ENCODE measurements at places on chromosomes 13 and 19. TPM values are rescaled to one million over a fixed set of nuclear protein-coding genes. Genes with fewer than 3 reads are reported as not detected.
A peak's percentile ranks its signal among the peaks of the same experiment; 100 is the strongest.

The C3 gene
- 2.0 TPM for total RNA-seq

The LMTK3 gene
- 1.9 TPM for total RNA-seq

The ZNF560 gene
- total RNA-seq, result not detected

The SPIB gene
- total RNA-seq, result 211 TPM

The ZNF544 gene
- 75.2 TPM for total RNA-seq

The IGLON5 gene
- not detected for total RNA-seq

The SIN3B gene
- total RNA-seq, result 131 TPM

The SYDE1 gene
- not detected for total RNA-seq

The ANGPTL8 gene
- total RNA-seq, result not detected

The ACP5 gene
- total RNA-seq, result 151 TPM

DNA sequence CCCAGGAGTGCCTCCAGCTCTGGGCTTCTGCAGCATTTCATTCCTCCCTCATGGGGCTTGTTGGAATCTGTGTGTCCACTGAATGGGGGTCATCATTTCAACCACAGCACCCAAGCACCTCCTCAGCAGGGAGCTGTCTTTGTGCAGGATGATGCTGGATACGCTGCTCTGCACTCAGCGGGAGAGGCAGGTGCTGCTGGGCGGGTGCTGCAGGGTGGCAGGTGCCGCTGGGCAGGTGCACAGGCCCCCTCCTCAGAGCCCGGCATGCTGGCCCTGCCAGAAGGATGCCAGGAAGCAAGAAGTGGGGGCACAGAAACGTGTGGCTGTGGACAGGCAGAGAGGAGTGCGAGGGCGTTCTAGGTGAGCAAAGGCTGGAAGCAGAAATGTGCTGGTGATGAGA, 121.8 kb upstream of the VSTM2B start:
- H3K27ac ChIP-seq, result no peak overlapping the region
- no peak overlapping the region for H3K4me3 ChIP-seq
- no peaks in the 10 kb centered on the region for H3K4me1 ChIP-seq
- no peaks in the 10 kb centered on the region for H3K27me3 ChIP-seq
- H3K36me3 ChIP-seq, result no peaks in the 10 kb centered on the region
- no peak for DNase-seq

DNA sequence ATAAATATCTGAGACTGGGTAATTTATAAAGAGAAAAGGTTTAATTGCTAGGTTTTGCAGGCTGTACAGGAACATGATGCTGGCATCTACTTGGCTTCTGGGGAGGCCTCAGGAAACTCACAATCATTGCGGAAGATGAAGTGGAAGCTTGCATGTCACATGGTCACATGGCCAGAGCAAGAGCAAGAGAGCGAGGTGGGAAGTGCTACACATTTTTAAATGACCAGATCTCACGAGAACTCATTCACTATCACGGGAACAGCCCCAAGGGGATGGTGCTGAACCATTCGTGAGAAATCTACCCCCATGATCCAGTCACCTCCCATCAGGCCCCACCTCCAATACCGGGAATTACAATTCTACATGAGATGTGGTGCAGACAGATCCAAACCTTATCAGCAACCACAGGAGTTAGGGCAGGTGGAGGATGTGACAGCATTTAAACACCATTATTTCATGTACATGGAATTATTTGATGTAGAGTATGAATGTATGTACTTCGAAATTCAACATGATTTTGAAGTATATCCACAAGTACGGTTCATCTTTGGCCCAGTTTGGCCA, 10.5 kb upstream of the CLDN10 start:
- H3K4me3 ChIP-seq, result no peak overlapping the region
- no peaks in the 10 kb centered on the region for H3K36me3 ChIP-seq
- no peaks in the 10 kb centered on the region for H3K27me3 ChIP-seq

DNA sequence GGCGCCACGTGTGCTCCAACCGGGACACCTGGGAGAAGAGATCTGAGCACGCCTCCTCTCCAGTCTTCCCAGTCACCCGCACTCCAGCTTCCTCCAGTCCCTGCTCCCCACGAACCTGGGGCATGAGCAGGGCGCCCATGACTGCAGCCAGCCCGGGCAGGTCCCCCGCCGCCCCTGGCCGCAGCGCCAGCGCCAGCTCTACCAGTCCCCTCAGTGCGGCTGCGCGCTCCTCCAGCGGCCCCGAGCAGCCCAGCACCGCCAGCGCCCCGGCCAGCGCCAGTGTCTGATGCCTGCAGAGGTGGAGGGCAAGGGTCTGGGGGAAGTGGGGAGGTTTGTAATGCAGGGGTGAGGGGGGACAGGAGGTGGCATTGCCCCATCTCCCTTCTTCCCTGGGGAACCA, 13.1 kb downstream of the SH2D3A start:
- H3K4me1 ChIP-seq, result peaks cover 29% of the 10 kb centered on the region
- no peak for DNase-seq
- H3K4me3 ChIP-seq, result no peak overlapping the region
- no peaks in the 10 kb centered on the region for H3K36me3 ChIP-seq
- no peak overlapping the region for H3K27ac ChIP-seq

GRCh38 chr19:38434549-38435051, 1.1 kb downstream of the RYR1 start:
- no peak overlapping the region for H3K4me3 ChIP-seq
- H3K4me1 ChIP-seq, result peaks cover 4% of the 10 kb centered on the region
- no peak overlapping the region for H3K27ac ChIP-seq
- no peak for DNase-seq
- peaks cover 15% of the 10 kb centered on the region for H3K27me3 ChIP-seq

- H3K4me3 ChIP-seq, result no peak overlapping the region
- no peaks in the 10 kb centered on the region for H3K27me3 ChIP-seq
- no peaks in the 10 kb centered on the region for H3K36me3 ChIP-seq
- DNase-seq, result no peak
These were observed 115.0 kb upstream of the CLDN10 start for GRCh38 chr13:95437561-95437960.

GRCh38 chr13:108155185-108156106, 59.9 kb downstream of the LIG4 start:
- H3K36me3 ChIP-seq, result no peaks in the 10 kb centered on the region
- H3K27ac ChIP-seq, result no peak overlapping the region
- H3K27me3 ChIP-seq, result peaks cover 2% of the 10 kb centered on the region
- peak; percentile 65 for DNase-seq
- no peak overlapping the region for H3K4me3 ChIP-seq
- no peaks in the 10 kb centered on the region for H3K4me1 ChIP-seq

- no peak overlapping the region for H3K4me3 ChIP-seq
- H3K4me1 ChIP-seq, result no peaks in the 10 kb centered on the region
- no peaks in the 10 kb centered on the region for H3K27me3 ChIP-seq
These were observed 12.3 kb downstream of the TSSK6 start for GRCh38 chr19:19502808-19503602.

- no peak for DNase-seq
- no peak overlapping the region for H3K27ac ChIP-seq
- H3K4me3 ChIP-seq, result no peak overlapping the region
These were observed 18.7 kb upstream of the ZNF536 start for GRCh38 chr19:30353394-30353945.

- H3K4me1 ChIP-seq, result peaks cover 31% of the 10 kb centered on the region
- H3K27ac ChIP-seq, result no peak overlapping the region
- H3K36me3 ChIP-seq, result peaks cover 1% of the 10 kb centered on the region
- no peaks in the 10 kb centered on the region for H3K27me3 ChIP-seq
- no peak overlapping the region for H3K4me3 ChIP-seq
- no peak for DNase-seq
These were observed 9.2 kb downstream of the PAN3 start for GRCh38 chr13:28147495-28147894.

GRCh38 chr19:2227415-2228156, 8.5 kb downstream of the PLEKHJ1 start:
- no peaks in the 10 kb centered on the region for H3K27me3 ChIP-seq
- H3K27ac ChIP-seq, result no peak overlapping the region
- no peak overlapping the region for H3K4me3 ChIP-seq
- no peaks in the 10 kb centered on the region for H3K36me3 ChIP-seq

DNA sequence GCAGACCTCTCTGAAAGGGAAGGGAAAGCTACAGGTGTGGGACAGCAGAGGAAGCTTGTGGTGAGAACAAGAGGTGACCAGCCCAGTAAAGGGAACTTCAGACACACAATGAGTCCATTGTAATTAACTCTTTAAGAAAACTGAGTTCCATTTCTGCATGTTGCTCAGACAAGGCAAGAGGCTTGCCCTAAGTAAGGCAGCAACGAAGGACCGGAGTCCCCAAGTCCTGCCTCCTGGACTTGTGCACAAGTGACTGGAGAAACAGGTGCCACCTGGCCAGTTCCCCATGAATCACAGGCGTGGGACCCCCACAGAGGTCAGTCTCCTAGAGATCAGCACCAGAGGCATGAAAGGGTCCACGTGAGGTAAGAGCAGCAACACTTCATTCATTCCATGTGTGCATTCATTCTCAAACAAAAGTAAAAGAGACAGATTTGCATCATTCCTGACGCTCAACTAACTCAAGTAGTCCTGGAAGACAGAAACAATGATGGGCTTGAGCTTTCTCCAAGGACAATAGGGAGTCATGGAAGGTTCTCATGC, 14.7 kb upstream of the SIGLEC6 start:
- H3K4me1 ChIP-seq, result peaks cover 49% of the 10 kb centered on the region
- H3K4me3 ChIP-seq, result no peak overlapping the region
- DNase-seq, result no peak
- H3K36me3 ChIP-seq, result no peaks in the 10 kb centered on the region

GRCh38 chr19:18264971-18265540, 9.2 kb downstream of the IQCN start:
- H3K36me3 ChIP-seq, result no peaks in the 10 kb centered on the region
- H3K4me3 ChIP-seq, result no peak overlapping the region
- H3K27me3 ChIP-seq, result no peaks in the 10 kb centered on the region
- no peak overlapping the region for H3K27ac ChIP-seq
- no peak for DNase-seq

- no peak for DNase-seq
- no peak overlapping the region for H3K4me3 ChIP-seq
- H3K27ac ChIP-seq, result no peak overlapping the region
- no peaks in the 10 kb centered on the region for H3K4me1 ChIP-seq
- H3K36me3 ChIP-seq, result no peaks in the 10 kb centered on the region
- no peaks in the 10 kb centered on the region for H3K27me3 ChIP-seq
These were observed 41.0 kb downstream of the POU4F1 start for GRCh38 chr13:78562237-78562889.

DNA sequence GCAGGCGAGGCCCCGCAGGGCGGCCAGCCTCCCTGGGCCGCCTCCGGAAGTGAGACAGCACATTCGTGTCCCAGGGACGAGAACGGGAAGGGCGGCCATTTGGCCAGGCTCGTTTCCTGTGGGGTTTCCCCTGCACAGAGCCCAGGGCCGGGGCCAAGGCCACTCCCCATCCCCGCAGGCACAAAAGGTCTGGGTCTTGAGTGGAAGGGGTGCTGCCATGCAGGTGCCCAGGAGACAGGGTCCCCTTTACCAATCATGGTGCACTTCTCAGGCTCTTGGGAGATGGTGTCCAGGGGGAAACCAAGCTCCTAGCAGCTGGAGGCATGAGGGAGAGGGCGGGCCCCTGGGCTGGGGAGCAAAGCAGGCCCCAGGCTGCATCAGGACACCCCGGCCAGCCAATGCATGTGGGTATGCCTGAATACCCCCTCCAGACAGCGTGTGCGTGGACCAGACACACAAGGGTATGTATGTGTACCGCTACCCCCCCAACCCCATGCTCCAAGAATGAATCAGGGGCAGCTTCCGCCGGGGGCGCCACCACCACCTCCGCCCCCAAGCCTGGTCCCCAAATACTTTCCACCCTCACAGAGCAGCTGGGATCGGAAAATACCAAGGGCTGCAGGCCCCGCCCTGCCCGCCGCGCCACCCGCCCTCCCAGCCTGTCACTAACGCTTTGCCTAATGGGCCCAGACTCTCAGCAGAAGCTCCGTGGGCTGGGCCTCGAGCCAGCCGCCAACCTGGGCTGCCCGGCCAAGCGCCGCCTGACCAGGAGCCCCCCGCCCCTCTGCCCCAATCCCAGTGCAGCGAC, 37.6 kb upstream of the NANOS3 start:
- no peaks in the 10 kb centered on the region for H3K27me3 ChIP-seq
- H3K4me3 ChIP-seq, result peak overlapping the region; percentile 75
- peak overlapping the region; percentile 94 for H3K27ac ChIP-seq
- peak; percentile 82 for DNase-seq
- H3K36me3 ChIP-seq, result no peaks in the 10 kb centered on the region

- H3K27me3 ChIP-seq, result no peaks in the 10 kb centered on the region
- DNase-seq, result no peak
- peaks cover 8% of the 10 kb centered on the region for H3K4me1 ChIP-seq
These were observed 1391.4 kb downstream of the EFNB2 start for GRCh38 chr13:105144020-105144419.

DNA sequence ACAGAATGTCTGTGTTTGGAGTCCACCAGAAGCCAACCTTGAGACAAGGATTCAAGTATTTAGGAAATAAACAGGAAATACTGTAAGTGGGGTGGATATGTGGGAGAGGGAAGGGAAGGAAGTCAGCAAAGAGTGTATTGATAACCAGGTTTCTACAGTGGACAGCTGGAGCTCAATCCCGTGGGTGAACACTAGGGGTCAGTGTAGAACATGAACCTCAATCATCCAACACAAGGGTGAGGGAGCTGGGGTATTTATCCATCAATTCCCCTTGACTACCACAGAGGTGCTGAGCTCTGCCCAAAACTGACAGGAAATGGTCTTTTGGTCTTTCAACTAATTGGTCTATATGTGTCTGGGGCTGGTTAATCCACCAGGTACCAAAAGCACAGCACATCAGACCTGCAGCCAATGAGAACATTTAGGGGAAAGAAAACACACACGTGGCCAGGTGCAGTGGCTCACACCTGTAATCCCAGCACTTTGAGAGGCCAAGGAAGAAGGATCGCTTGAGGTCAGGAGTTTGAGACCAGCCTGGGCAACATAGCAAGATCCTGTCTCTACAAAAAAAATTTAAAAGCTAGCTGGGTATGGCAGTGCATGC, 5.6 kb upstream of the SYDE1 start:
- H3K4me3 ChIP-seq, result no peak overlapping the region
- peaks cover 22% of the 10 kb centered on the region for H3K27me3 ChIP-seq
- DNase-seq, result no peak
- H3K4me1 ChIP-seq, result no peaks in the 10 kb centered on the region
- H3K27ac ChIP-seq, result no peak overlapping the region
- H3K36me3 ChIP-seq, result no peaks in the 10 kb centered on the region

DNA sequence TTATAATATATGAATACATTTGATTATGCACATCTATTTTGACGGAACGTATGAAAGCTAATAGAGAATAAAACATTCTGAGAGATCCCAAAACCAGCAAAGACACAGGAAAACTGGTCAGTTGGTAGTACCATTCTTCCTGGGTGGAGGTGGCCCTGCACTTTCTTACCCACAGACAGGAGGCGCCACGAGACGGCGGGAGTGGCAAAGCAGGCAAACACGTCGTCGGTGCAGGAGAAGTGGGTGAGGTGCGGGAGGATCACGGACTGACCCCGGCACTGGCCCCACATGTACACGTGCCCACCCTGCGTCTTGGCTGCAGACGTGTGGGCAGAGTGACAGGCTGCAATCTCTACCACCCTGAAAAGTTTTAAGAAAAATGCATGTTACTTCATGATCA, 36.1 kb downstream of the RCBTB1 start:
- H3K27ac ChIP-seq, result no peak overlapping the region
- H3K4me1 ChIP-seq, result no peaks in the 10 kb centered on the region
- peaks cover 1% of the 10 kb centered on the region for H3K36me3 ChIP-seq
- no peak overlapping the region for H3K4me3 ChIP-seq
- DNase-seq, result no peak

All from B cell (primary cell).